NCI-H1694 treated with DMSO at 0.1 percent for 48 hours (cell line): ENCODE measurements at places on chromosomes 5 and 9.

DNA sequence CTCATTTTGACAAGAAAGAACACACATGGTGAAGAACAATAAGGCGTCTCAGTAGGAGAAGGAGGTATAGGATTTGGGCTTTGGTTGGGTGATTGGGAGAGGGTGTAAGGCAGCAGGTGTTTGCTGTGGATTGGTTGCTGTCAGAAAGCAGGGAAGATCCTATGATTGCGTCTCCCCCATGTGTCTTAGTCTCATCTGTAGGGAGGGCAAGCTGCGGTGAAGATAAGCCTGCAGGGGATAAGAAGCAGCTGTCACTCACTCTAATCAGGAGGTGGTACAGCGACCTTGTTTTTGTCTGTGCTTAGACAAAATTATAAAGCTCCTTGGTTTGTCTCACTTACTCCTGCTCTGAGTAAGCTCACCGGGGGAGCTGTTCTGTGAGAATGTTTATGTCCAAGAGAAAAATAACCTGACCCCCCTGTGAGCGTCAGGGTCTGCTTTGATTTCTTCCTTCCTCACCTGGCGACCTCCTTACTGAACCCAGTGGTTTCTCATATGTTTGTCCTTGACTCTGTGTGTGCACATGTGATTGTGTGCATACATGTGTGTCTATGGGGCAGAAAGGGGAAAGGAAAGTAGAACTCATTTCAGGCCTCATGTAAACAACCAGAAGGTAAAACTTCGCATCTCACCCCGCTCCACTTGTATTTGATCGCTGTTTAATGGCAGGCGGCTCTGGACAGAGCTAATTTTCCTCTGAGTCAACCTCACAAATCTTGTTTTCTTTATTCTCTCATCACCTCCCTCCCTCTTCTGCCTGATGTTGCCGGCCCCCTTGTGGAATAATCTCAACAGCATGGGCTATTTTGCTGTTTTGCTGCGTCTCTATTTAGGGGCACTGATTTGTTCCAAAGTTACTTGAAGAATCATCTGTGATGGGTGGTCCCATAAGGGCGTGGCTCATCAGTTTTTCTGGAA lies 105.6 kb downstream of the TENT4A start:
- no peak for DNase-seq

DNA sequence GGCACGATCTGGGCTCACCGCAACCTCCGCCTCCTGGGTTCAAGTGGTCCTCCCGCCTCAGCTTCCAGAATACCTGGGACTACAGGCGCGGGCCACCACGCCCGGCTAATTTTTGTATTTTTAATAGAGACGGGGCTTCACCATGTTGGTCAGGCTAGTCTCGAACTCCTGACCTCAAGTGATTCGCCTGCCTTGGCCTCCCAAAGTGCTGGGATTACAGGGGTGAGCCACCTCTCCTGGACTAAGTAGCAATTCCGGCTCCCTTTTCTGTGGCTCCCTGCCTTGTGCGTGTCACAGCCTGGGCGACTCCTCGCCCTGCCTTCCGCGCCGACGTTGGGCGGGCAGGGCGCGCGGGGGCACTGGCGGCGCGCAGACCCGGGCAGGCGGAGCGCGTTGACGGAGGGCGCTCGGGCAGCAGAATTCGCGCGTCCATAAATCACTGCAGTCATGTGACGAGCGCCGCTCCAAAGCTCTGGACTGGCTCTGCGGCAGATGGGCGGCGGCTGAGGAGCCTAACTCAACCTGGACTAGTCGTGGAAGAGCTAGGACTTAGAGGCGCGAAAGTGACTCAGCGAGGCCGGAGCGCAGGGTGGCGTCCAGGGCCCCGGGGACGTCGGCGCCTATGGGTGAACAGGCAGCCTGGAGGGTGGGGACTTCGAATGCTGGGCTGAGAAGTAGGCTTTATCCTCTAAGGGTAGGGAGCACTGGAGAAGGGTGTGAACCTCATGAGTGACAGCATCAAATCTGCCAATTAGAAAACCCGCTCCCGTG lies 1.4 kb upstream of the CIZ1 start:
- no peak for DNase-seq

GRCh38 chr5:145925803-145926202 lies 10.6 kb upstream of the SH3RF2 start:
- DNase-seq = no peak

- DNase-seq = no peak
These were observed 6.5 kb upstream of the FGF1 start for GRCh38 chr5:142692321-142692894.

DNA sequence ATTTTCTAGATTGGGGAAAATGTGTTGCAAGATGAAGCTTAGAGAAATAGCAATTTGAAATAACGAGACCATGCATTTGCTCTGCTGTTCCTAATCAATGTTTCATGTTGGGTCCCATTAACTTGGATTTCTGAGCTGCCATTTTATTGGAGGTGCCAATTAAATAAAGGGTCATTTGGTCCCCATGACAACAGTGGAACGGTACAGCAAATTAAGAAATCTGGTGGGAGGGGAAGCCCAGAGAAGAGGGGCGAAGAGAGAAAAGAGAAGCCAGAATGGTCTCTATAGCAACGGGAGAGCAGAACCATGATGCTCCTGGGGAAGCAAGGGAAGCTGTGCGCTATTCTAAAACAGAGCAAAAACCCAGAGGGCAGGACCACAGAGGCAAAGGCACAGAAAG lies 120.2 kb downstream of the ENTREP1 start:
- DNase-seq = no peak

DNA sequence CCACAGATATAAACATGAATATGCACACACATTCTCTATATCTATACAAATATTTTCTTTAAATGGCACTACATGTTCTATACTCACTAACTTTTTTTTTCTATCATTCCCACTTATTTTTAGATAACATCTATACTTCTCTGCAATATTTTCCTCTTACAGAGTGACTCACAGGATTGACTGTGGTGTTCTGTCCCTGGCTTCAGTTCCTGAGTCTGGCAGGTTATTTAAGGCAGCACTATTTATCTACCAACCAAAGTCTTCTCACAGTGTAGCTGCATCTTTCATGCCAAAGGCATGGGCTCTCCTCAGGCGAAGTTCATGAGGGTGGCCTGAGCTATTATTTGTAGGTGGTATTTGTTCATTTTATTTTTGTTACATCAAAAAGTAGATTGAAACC lies 409.0 kb downstream of the PRR16 start:
- DNase-seq = no peak

GRCh38 chr5:38347040-38347763 lies 88.8 kb downstream of the EGFLAM start:
- no peak for DNase-seq

GRCh38 chr5:175894793-175895192 lies 23.4 kb downstream of the CPLX2 start:
- peak; percentile 80 for DNase-seq

DNA sequence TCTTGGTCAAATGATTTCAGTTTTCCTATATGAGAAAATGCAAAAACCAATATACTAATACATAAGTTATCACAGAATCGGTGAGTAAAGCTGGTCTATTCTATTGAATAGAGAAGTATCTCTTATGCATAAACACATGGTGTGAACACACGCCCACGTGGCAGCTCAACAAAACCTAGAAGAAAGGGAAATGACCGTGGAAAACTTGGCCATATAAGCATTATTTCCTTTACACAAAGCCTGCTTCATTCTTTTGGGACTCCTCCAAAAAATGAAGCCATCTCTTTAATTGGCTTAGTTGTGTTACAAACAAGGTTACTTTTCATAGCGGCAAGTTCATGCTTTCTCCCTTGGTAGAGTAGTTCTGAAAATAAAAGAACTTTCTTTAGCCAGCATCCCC lies 183.2 kb downstream of the TMEM161B start:
- no peak for DNase-seq

DNA sequence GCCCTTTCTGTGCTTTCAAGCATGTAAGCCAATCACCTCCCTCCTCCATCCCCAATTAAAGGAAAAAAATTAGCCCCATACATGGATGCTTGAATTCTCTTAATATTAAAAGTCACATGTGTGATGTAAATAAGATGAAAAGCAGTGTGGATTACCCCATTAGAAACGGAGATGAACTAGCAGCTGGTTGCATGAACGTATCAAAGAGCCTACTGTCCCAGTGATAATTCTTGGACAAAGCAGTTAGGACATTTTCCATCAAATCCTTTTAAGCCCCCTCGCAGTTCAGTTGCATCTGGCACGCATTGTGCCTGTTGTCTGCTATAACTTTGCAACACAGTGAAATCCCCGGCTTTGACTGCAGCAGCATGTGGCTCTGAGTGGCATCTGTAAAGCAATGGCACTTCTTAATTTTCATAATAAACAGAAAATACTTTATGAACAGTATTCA lies 285.6 kb downstream of the FBXL7 start:
- no peak for DNase-seq

DNA sequence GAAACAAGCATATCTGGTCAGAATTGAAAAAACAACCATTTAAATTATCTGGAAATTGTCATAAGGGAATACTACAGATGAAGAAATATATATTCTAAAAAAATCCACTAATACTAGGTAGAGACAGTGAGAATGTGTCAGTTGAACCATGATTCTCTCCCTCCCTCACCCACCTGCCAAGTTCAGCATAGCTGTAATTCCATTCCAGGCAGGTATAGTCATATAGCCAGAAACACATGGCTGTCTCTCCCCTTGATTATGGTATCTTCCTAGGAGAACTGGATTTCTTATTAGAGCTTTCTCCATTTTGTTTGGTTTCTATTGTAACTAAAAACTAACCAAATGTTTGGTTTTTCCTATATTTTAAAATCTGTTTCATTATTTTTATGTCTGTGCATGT lies 509.2 kb downstream of the CDH10 start:
- no peak for DNase-seq

DNA sequence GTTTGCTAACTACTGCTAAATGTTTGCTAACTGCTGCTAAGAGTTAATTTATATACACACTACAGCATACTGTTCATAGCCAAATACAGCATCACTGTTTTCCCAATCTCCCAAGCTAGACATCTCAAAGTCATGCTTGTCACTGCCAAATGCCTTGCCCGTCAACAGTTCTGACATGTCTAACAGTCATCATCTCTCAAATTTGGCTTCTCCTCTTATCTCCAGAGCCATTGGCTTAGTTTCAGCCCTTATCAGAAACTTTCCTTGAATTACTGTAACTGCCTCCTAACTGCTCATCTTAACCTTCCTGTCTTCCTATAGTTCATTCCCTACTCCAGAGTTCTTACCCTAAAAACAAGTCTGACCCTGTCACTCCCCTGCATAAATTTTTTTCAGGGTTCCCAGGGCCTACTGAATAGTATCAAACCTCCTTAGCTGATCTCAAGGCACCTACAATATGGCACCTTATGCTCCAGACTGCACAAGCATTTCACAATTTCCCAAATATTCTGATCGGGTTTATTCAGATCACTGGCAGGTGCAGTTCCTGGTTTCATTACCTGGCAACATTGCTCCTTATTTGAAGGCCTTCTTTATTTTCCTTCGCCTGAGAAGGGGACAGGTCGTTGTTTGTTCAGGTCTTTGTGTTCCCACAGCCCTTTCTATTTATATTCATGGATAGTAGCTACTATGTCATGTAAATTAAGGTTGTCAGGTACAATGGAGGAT lies 55.9 kb upstream of the ANKRD55 start:
- DNase-seq = no peak
